SK-N-DZ (cell line): ENCODE measurements at places on chromosomes 12 and 14.

DNA sequence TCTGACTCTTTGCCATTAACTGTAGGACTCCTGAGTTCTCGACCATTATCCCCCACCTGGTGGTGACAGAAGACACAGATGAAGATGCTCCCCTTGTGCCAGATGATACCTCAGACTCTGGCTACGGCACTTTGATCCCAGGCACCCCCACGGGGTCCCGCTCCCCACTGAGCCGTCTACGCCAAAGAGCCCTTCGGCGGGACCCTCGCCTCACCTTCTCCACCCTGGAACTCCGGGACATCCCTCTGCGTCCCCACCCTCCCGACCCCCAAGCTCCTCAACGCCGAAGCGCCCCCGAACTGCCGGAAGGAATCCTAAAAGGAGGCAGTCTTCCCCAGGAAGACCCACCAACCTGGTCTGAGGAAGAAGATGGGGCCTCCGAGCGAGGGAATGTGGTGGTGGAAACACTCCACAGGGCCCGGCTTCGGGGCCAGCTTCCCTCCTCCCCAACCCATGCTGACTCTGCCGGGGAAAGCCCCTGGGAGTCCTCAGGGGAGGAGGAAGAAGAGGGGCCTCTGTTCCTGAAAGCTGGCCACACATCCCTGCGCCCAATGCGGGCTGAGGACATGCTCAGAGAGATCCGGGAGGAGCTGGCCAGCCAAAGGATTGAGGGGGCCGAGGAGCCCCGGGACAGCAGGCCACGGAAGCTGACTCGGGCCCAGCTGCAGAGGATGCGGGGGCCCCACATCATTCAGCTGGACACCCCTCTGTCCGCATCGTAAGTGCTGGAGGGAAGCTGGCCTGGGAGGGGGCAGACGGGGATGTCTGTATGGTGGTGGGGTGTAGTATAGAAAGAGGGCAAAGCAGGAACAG lies 14.4 kb downstream of the TNFRSF1A start:
- no peak for DNase-seq

DNA sequence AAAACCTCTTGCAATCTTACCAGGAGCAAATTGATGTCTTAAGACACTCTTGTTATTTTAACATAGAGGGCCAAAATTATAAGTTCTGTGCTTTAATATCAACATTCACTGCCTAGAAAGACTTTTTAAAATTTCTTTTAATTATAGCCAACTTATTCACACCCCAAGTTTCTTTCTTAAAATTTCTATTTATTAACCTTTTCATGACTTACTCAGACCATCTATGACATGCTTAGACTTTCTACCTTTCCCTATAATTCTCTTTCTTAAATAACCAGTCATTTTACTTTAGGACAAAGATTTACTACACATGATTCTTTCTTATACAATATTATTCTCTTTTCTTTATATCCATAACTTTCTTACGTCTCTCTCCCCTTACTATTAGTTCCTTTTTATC lies 220.4 kb downstream of the NUBPL start:
- peak; percentile 20 for DNase-seq

DNA sequence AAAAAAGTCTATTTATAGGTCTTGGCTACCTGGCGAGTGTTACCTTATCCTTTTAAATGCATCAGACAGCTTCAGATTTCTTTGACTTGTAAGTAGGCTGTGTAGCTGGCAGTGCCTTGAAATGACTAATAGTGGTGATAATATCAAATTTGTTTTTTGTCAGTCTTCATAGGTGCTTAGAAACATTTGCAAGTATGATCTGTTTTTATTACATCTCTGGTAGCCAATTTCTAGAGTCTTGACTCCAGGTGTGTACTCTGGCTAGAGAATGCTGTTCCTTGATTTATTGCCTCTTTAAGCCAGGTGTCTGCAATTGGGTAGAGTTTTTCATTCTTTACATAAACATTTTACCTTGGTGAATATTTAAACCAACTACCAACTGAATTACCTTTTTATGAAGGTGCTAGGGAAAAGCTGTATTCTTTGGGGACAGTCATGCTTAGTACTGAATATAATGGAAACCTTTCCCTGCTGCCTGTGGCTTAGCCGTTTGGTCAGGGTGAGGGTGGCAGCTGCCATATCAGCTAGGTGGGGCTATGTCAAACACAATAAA lies 32.6 kb downstream of the MLXIP start:
- DNase-seq: no peak

DNA sequence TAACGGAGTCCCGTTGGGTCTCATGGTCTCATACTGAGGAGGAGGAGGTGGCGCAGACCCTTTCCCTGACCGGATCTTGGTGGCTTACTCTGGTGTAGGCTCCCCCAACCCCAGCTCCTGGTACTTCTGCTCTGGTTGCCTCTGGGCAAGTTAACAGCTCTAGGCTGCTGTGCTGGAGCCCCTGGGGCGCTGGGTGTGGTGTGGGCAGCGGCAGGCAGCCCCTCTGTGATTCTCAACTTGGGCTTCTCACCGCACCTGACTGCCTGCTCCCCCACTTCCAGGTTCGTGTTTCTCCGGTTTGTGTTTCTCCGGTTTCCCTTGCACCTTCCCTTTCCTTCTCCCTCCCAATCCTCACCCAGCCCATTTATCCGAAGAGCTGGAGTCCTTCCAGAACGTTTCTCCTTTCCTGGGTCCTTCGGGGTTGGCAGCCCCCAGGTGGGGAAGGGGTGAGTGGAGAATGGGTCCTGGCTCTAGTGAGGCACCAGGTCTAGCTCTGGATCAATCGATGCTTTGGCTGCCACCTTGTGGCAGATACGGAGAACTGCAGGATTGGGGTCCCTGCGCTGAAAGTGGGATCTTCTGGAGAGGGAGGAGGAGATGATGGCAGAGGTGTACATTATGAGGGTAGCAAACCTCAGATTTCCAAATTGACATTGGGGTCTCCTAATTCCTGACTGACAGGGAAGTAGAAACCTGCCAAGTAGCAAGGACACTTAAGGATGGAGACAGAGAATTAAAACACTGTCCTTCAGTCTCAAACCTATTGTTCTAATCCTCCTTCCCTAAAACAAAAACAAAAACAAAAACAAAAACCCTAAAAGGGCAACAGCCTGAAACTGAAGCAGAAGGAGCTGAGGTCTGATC lies 8.3 kb downstream of the CISTR start:
- DNase-seq: peak; percentile 79

GRCh38 chr12:25249931-25250738 lies 594 bp downstream of the KRAS start:
- DNase-seq: peak; percentile 46

DNA sequence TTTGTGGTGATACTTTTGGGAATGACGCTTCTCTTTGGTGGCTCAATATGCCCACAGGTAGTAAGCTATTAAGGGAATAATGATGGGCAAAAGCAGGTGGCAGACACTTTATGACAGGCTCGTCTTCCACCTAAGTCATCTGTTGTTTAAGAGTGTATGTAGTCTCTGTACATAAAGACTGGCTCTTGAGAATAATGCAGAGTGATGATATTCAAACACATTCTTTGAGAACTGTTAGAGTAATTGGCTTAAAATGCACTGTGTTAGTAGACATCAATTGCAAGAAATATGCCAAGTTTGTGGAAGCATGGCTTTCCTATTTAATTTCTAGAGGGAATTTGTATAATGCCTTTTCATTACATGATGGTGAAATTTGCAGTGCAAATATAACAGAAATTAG lies 694.8 kb upstream of the MIS18BP1 start:
- no peak for DNase-seq

GRCh38 chr14:87960013-87960787 lies 32.8 kb downstream of the GALC start:
- DNase-seq: no peak

DNA sequence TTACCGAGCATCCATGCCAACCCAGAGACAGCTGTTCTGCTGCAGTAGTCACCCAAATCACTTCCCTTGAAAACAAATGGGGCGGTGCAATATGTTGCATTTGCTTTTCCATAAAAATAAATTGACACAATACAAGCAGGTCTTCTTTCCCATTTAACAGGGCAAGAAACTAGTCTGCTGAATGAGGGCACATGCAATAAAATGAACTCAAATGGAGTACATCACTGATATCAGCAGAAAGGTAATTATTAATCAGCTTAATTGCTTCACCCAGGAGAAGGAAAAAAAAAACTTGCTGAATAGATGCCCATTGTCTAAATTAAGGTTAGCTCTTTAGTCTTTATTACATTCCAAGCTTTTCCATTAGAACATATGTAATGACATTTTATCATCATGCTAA lies 175.1 kb upstream of the GZMB start:
- no peak for DNase-seq

DNA sequence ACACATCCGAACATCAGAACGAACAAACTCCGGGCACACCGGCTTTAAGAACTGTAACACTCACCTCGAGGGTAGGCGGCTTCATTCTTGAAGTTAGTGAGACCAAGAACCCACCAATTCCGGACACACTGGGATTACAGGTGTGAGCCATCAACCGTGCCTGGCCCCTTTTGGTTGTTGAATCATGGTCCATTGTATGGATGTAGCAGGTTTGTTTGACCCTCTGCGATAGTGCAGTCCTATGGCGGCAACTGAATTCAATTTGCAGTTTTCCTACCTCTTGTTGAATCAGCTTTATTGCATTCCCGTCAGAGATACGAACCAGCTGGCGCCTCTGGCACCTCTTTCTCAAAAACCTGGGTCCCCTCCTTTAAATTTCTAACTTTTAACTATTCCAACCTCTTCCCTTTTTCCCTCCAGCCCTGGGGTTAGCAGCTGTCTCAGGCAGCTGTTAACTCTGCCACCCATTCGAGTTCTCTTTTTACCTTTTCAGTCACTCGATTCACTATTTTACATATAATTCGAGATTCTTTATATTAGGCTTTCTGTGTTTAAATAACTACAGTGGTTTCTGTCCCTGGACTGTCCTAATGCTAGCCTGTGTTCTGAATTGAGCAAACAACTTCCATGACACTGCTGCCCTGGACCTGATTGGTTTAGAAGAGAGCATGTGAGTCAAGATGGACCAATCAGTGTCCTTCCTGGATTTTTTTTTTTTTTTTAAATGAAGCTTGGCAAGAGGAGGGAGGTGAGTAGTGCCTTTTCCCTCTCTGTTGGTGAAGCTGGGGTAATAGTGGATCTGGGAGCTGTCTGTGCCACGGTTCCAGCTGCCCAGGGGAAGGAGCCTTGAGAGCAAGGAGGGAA lies 261.5 kb downstream of the PCNX1 start:
- no peak for DNase-seq

GRCh38 chr12:27505761-27506160 lies 18.2 kb upstream of the PPFIBP1 start:
- no peak for DNase-seq

- peak; percentile 74 for DNase-seq
These were observed 2.4 kb downstream of the DHH start for GRCh38 chr12:49092086-49092815.

DNA sequence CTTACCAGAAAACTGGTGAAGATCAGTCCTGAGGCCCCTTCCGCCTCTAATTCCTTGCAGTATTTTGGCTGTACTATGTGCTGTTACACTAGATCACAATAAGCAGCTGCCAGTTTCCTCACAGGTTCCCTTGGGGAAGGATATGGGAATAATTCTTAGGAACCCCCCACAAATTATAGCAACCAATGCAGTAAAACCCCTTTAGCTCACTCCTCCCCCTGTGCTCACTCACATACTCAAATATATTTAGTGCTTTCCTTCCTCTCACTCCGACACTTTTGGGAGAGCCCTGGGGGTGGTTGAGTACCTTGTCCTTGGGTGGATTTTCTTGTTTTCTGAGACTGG lies 162.7 kb downstream of the ETV6 start:
- DNase-seq: no peak

GRCh38 chr12:1579651-1580435 lies 14.5 kb downstream of the FBXL14 start:
- DNase-seq: no peak

GRCh38 chr14:31902002-31902401 lies 175.1 kb upstream of the ARHGAP5 start:
- DNase-seq: no peak

- DNase-seq: no peak
These were observed 102.9 kb downstream of the RASSF9 start for GRCh38 chr12:85733221-85733840.

DNA sequence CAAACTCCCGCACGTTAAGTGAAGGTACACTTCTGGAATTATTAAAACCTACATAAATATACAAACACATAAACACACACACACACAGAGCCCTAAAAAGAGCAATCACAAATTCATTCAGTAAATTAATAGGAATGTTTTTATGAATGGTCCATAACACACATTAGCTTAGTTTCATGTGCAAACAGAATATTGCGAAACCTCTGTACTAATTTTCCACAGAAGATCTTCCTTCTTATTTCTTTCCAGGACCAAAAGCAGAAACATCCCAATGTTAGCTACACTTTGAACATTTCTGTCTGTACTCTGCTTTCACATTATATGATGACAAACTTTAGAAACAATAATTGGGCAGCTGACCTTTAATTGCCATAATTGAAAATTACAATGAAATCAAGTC lies 101.6 kb downstream of the SOX5 start:
- no peak for DNase-seq

GRCh38 chr12:127504874-127505273 lies 762.1 kb upstream of the TMEM132C start:
- DNase-seq: no peak

- no peak for DNase-seq
These were observed 13.5 kb upstream of the KRT73 start for GRCh38 chr12:52631676-52632459.

DNA sequence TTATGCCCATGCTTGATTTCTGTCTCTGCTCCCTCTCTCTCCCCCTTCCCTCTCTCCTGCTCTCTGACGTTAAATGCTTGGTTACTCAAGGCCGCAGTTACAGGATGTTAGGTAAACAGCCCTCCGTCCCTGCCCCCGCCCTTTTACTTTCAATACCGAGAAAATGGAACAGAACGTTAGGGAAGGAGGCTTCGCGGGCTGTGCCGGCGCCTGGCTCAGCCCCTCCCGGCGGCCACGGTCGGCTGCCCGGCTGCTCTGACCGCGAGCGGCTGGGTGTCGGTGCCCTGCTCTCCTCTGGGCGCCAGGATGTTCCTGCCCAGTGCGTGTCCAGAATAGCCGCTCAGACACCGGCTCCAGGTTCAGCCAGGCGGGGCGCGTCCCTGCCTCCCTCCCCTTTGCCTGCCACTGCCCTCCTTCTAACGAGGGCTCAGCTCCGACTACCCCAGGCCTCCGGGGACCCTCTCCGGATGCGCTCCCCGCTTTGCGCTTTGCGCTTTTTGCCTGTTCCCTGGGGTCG lies 166.1 kb downstream of the ADCK1 start:
- no peak for DNase-seq
